Hematopoietic multipotent progenitor cell treated with erythropoietin and hydrocortisone succinate and interleukin-3 and kit ligand, for 4 days (in vitro differentiated cells): ENCODE measurements at places on chromosomes 3 and 15.

DNA sequence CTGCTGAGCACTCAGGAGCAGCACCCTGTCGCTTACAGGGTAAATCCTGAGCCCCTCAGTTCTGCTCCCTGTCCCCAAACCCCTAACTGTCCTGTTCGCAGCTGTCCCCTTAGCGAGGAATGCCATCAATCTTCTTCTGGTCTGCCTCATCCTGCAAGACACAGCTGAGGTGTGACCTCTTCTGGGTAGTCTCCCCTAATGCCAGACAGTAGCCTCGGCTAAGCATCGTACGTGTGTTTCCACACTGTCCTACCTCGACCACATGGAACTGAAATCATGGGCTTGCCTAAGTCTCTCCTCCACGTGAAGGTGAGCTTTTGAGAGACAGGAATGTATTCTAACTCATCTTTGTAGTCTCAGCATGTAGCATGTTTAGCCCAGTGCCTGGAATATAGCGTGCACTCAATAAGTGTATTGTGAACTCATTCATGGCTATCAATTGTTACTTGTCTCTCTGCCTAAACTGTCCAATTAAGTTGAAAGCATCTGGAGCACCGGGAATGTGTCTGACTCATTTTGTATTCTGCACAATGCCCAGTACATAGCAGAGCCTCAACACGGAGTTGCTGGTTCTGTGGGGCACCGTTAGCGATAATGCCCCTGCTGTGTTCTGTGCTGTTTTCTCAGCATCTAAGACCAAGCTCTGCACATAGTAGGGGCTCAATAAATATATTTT is 90.2 kb downstream of the HES1 start:
- no peak for DNase-seq

GRCh38 chr3:72505539-72506405 is 342.5 kb downstream of the SHQ1 start:
- no peak for DNase-seq

DNA sequence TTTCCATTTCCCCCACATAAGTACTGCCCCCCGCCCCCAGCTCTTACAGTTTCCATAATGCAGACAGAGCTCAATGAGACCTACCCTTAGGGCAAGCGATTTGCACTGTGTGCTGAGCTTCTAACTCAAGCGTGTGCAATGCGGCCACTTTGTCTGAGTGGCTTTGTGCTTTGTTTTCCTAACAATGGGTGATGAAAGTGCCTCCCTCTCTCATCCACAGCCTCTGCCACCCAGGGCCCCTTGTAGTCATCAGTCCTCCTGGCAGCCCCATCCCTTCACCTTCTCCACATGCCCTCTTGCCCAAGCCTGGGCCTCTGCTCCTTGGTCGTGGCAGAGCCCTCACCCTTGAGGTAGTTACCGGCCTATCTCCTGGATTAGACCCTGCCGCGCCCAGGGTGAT is 17.2 kb downstream of the DAPK2 start:
- no peak for DNase-seq

GRCh38 chr3:109071350-109072142 is 46.4 kb downstream of the MORC1 start:
- DNase-seq: peak; percentile 81

DNA sequence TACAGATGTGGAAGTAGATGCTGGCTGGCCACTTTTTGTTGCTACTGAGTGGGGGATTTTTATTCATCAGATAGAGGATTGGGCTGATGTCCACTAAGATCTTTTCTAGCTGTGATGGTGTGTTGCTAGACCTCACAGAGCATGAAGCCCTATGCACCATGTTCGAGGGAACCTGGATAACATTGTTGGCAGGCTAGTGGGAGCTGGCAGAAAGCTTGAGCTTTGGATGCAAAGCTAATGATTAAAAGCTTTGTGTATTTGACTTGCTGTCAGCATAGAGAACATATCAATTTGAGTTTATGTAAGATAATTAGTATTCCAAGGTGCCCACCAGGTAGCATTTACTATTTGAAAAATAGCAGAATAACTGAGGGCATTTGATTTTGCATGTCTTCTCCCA is 59.1 kb downstream of the ST6GAL1 start:
- no peak for DNase-seq

- DNase-seq: no peak
Observed at GRCh38 chr3:183486472-183486871, 58.1 kb upstream of the MCF2L2 start.

- DNase-seq: no peak
Observed at GRCh38 chr3:105316331-105316730, 50.4 kb upstream of the ALCAM start.

DNA sequence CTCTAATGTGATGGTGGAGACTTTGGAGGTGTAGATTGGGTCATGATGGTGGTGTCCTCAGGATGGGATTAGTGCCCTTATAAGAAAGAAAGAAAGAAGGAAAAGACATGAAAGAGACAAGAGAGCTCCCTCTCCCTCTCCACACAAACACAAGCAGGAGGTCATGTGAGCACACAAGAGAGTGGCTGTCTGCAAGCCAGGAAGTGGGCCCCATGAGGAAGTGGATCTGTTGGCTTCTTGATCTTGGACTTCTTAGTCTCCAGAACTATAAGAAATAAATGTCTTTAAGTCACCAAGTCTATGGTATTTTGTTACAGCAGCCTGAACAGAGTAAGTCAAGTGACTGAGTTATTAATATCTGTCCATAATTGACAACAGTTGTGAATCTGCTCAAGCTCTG is 17.1 kb downstream of the IQCB1 start:
- DNase-seq: peak; percentile 46

DNA sequence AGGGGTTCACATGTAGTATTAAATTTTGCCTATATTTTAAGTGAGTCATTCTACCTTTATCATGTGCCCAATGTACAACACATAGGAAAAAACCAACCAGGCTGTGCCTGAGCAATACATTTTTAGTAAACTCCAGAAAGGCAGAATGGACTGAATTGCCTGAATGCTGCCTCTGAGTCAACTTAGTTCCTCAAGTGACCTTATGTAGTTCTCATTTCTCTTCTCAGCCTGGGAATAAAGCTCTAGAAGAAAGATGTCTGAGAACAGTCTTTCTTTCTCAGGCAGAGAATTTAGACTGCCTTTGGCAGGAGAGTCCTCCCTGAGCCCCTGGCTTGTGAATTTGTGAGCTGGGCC is 13.0 kb downstream of the ST3GAL6 start:
- no peak for DNase-seq
